ENCODE measurements at places on chromosomes 16 and 17.

- DNase-seq, result peak; percentile 40
These were observed 196.3 kb upstream of the CDH11 start for GRCh38 chr16:65318138-65318537.

- peak; percentile 31 for DNase-seq
These were observed 55.9 kb downstream of the MYO18A start for GRCh38 chr17:29124135-29124924.

- no peak for DNase-seq
These were observed 401.4 kb upstream of the C16orf82 start for GRCh38 chr16:26665166-26665939.

- DNase-seq, result no peak
These were observed 39.3 kb downstream of the SALL1 start for GRCh38 chr16:51111759-51112158.

DNA sequence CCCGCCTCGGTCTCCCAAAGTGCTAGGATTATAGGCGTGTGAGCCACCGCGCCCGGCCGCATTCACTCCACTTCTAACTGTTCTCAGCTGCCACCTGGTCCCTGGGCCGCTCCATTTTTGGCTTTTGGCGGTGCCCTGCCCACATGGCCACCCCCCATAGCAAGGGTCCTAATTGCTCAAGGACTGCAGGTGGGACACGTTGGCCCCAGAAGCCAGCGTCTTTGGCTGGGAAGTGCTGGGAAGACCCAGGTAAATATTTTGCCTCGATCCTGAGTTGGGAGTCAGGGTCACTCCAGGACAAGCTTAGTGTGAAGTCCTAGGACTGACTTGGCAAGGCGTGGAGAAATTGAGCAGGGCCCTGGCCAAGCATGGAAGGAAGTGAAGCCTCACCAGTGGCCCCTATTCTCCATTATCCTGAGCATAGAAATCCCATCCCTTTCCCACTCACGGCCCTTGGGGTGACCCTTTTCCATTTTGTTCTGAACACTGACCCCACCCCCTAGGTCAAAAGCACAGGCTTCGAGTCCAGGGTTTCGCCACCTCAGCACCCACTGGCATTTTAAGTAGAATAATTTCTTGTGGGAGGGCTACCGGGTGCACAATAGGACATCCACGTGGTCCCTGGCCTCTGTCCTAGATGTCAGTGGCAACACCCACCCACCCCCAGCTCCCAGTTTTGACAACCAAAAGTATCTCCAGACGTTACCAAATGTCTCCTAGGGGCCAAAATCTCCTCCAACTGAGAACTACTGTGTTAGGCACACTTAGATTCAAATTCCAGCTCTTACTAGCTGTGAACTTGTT is 5.9 kb upstream of the WDR81 start:
- DNase-seq, result no peak

DNA sequence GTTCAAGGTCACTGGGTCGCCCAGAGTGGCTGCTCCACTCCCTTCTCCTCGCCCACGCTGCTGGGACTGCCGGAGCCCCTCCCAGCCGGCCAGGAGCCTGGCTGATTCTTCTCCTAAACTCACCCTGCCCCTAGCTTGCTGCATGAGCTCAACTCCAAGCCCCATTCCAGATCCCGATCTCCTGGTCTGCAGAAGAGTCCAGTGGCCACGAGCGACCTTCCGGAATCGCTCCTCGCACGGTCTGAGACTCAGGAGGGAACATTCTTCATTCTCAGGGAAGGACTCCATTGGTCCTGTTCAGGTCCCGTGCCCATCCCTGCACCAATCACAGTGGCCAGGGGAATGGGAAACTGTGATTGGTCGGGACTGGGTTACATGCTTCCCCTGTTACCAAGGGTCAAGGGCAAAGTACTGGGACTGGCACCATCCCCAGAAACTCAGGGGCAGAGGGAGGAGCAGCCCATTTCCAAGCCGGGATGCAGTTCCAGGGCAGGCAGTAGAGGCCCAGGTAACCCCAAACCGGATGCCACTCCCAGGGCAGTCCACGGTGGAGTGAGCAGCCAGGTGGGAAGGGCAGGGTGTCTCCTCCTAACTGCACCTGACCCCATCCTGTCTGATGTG is 24.5 kb upstream of the CIBAR2 start:
- peak; percentile 41 for DNase-seq

DNA sequence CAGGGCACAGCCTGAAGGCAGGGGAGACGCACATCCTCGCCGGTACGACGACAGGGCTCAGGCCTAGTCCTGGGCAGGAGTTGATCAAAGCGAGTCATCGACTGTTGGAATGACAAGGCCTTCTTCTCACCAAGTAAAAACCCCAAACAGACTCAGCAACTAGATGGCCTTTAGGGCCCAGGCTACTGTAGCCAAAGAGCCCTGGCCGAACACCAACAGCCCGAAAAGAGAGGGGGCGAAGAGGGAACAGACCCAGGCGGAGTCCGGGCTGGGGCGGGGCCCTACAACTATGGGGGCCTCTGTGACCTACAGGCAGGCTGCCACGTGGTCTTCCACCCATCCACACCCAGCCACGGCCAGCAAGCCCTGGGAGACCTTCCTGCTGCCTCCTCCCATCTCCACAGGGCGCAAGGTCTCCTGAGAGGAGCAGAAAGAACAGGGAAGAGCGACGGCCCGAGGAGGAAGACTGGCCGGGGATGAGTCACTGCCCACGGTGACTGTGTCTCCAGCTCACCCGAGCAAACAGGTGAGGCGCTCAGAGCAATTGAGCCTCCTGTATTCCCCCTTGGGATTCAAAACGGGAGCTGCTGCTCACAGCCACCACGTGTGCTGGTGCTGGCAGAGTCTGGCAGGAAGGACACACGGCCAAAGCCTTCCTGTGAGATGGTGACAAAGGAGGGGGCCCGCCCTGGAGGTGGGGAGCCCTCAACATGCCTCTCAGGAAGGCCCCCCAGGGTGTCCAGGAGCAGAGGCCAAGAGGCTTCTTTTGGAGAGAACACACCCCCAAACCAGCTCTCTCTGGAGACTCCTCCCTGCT is 17.7 kb downstream of the SLC16A3 start:
- DNase-seq, result no peak

- no peak for DNase-seq
These were observed 716.3 kb downstream of the WWOX start for GRCh38 chr16:78815713-78816112.

- no peak for DNase-seq
These were observed 500 bp upstream of the KAT7 start for GRCh38 chr17:49787884-49788477.

GRCh38 chr16:78353640-78354275 is 254.3 kb downstream of the WWOX start:
- no peak for DNase-seq

DNA sequence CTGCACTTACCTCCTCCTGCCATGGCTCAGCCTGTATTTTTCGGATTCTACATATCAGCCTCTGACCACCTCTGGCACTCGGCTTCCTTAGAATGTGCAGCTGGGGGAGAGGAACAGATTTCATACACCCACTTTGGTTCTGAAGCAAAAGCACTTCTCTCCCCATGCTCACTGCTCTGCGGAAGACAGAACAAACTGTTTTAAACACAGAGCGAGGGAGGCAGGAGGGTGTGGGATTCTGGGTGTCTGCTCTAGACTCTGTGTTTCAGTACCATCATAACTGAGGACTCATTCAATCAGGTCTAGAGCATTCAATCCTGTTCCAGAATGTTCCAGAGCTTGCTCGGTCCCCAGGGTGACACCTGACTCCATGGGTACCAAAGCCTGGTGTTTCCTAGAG is 239.1 kb downstream of the GRIN2A start:
- no peak for DNase-seq

- DNase-seq, result no peak
These were observed 46.9 kb downstream of the ZFHX3 start for GRCh38 chr16:73000907-73001521.

- DNase-seq, result no peak
These were observed 277.8 kb upstream of the CDH5 start for GRCh38 chr16:66088681-66089080.

DNA sequence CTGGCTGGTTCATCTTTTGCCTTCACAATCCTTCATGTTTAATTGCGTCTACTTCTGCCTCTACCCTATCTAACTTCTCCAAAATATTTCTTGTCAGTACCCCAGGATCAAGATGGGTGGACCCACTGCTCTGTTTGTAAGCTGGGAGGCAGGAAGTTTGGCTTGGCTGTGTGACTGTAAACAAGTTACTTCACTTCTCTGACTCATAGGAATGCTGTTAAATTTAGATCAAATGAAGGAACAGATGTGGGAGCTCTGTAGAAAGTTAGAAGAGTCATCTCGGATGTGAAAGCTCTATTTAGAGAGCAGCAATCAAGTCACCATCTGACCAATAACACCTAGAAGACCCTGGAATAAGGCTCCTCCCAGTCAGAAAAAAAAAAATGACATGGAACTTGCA is 55.2 kb upstream of the MRTFB start:
- DNase-seq, result no peak

DNA sequence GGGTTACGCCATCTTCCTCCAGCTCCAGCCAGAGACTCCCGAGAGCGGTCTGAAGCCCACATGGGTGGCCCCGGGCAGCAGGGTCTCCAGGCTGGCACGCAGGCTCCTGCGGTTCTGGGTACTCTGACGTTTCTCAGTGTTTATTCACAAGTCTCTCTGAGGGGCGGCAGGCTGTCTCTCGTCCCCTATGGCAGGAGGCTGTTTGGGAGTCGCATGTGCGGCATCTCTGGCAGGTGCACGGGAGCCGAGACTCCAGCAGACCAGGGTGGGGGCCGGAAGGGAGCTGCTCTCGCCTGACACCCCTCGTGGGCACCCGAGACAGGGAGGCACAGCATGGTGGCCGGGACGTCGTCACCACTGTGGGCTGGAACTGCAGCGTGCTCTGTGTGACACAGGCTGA is 48.1 kb downstream of the ZNF778 start:
- DNase-seq, result no peak

DNA sequence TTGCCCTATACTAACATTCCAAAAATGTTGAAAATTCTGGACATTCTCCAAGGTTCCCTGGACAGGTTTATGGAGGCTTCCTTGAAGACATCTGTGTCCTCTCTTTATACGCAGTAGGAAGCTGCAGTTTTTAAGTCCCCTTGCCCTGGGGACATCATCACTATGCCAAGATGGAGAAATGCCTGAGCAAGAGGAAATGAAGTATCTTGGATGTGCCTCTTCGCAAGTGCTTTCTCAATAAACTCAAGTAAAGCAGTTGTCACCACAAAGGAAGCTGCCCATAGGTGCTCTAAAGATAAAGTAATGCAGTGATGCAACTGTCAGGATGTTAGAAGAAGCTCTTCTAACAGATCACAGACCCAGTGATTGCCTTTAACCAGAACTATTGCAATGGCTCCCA is 71.0 kb downstream of the CDYL2 start:
- no peak for DNase-seq

GRCh38 chr17:43784628-43785101 is 4.4 kb downstream of the CFAP97D1 start:
- DNase-seq, result no peak

- no peak for DNase-seq
These were observed 423.3 kb upstream of the MAF start for GRCh38 chr16:80023865-80024264.

GRCh38 chr16:14028202-14028601 is 42.9 kb upstream of the MRTFB start:
- no peak for DNase-seq
